ENCODE measurements at places on chromosomes 16 and 17.

DNA sequence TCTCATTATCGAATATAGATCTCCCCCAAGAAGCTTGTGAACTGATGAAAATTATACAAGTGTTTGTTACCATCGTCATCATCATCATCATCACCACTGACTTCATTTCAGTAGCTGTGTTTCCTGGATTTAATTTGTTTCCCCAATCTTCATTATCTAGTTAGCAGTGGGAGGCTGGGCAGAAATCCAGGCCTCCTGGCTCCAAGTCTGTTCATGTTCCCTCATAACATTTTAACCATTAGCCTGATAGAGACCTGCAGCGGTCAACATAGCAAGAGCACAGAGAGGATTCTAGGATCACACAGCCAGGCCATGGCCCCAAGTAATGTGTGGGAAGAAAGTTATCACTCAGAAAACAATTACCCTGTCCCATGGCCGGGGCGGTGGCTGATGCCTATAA, 526.2 kb upstream of the CDH11 start:
- no peak for DNase-seq

GRCh38 chr16:80735846-80736245, 68.6 kb downstream of the CDYL2 start:
- DNase-seq, result no peak

GRCh38 chr17:72120642-72121163, at the start of gene SOX9:
SOX9 (plus strand) TSS chr17:72121020; CDS start chr17:72121392, 372 bp downstream.
- DNase-seq, result no peak

DNA sequence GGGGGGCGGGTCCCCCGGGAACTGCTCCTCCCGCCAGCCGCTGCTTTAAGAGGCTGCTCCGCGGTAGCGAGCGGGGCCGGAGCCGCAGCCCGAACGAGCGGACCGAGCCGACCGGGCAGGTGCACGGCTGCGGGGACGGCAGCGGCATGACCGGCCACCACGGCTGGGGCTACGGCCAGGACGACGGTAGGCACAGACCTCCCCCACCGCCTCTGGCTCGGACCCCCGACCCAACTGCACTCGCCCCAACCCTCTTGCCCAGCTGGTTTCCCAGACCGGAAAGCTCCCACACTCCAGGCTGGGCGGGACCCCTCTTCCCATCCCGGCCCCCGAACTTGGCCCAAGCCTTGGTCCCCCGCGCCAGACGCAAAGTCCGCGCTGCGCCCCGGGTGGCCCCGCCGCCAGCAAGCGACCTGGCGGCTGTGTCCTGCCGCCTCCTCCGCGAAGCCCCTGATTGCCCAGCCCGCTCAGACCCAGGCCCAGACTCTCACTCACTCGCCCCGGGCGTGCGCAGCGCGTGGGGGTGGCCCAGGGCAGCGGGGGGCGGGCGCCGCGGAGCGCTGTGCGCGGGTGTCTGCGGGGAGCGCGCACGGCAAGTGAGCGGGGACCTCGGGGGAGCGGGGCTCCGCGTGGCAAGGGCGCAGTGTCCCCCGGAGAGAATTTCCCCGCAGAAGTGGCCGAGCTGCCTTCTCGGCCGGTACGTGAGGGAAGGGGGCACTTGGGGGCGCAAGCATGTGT, at the start of gene CA7:
Gene CA7, plus strand, starts transcription at position 73 of the 738 bp plus-strand sequence. Its CDS starts 74 bp downstream, at position 147.
- DNase-seq, result no peak

- DNase-seq, result no peak
Observed at GRCh38 chr16:83200005-83200779, 573.4 kb downstream of the CDH13 start.

- no peak for DNase-seq
Observed at GRCh38 chr16:88936556-88937205, 40.3 kb downstream of the CBFA2T3 start.

DNA sequence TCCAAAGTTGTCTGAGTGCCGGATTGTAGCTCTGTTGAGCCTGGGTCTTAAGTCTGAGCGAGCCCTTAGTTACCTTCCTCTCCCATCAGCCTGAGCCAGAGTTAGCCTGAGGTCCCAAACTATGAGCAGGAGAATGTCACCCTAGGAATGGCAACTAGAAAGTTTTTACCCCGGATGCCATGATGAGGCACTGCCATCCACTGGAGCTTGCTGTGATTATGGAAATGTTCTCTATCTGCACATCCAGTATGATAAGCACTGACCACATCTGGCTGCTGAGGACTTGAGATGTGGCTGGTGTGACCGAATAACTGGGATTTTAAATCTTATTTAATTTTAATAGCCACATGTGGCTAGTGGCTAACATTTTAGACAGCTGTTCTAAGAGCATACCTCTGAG, 550.0 kb downstream of the CDH13 start:
- DNase-seq, result no peak

- DNase-seq, result no peak
Observed at GRCh38 chr17:77839698-77840512, 118.6 kb upstream of the TNRC6C start.

- DNase-seq, result no peak
Observed at GRCh38 chr16:1079786-1080525, 7.4 kb downstream of the SSTR5 start.

- DNase-seq, result no peak
Observed at GRCh38 chr17:48051706-48052486, 3.7 kb downstream of the NFE2L1 start.

DNA sequence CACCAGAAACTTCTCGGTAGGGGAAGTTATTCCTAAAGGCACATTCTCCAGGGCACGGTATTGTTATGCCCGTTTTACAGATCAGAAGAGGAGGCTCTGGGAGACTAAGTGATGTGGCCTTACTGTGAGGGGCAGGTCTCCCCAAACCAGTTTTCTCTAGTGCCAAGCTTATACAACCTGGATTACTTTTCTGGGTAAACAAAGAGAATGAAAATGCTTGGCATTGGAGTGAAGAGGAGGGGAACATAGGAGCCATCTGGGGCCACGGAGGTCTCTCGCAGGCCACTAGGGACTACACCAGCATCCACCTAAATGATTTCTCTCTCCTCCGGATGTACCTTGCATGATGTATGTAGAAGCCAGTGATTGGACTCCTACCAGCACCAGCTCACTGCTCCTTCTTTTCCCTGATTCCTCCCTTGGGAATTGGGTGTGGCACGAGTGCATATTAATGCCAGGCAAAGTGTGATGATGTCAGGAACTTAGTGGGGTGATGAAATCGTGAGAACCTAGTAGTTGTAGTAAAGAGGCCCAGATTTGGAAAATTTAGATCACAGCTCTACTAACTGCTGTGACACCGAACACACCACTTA, 674 bp downstream of the TOM1L1 start:
- DNase-seq, result no peak

Measured in stimulated activated naive CD8-positive, alpha-beta T cell treated with anti-CD3 and anti-CD28 coated beads, Interleukin-15, Interleukin-2, amounts not matched to agents 100 U/mL and 50 U/mL, for 24 hours (primary cell).